T-helper 2 cell (primary cell): ENCODE measurements at places on chromosomes 13 and 19.

DNA sequence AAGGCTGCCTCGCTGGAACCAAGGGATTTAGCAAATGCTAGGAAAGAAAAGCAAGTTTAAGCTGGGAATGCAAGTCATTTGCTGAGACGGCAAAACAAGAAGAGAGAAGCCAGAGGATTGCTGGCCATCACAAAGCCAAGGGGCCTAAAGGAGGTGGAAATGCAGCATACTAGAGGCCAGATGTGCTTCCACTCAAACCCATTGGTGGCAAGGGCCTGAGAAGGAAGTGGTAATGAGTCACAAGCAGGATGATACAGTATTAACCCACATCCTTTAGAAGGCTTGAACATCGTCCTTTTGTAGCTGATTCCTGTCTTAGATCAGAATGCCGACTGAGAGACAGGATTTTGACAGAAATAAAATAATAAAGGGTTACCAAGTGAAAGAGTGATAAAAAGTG lies 68.2 kb downstream of the ITGBL1 start:
- DNase-seq = peak; percentile 81

GRCh38 chr13:109990296-109990695 lies 203.9 kb upstream of the IRS2 start:
- DNase-seq = no peak

GRCh38 chr19:12156223-12157058 lies at the start of gene ZNF625:
TSS of gene ZNF625 (minus strand) at chr19:12156734. CDS start at chr19:12156558, 176 bp downstream.
- DNase-seq = no peak

- DNase-seq = no peak
Measured at GRCh38 chr19:33804021-33804799, 7.5 kb downstream of the KCTD15 start.

- no peak for DNase-seq
Measured at GRCh38 chr13:107669391-107669993, 545.8 kb downstream of the LIG4 start.

- DNase-seq = no peak
Measured at GRCh38 chr19:54107876-54108490, 5.3 kb downstream of the NDUFA3 start.

GRCh38 chr13:31476753-31477152 lies 262.6 kb upstream of the RXFP2 start:
- DNase-seq = no peak

DNA sequence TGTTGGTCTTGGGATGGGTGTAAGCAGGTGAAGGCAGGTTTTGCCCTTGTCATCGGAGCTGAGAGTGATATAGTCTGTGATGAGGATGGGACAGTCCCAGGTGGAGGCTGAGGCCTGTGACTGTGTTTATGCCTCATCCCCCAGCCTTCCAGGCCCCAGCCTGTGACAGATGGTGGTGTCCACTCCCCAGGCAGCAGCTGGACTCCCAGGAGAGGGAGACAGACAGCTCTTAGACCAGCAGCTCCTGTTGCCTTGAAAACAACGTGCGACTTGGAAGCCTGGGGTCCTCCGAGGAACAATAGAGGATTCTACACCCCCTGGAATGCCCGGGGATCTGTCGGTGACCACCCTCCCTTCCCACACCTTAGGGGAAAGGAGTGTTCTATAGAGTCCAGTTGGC lies 63.8 kb downstream of the CHST8 start:
- DNase-seq = no peak

GRCh38 chr13:41307884-41308640 lies 3.0 kb upstream of the NAA16 start:
- DNase-seq = no peak

GRCh38 chr13:53068585-53069520 lies 40.2 kb downstream of the OLFM4 start:
- DNase-seq = no peak

GRCh38 chr19:13298565-13299481 lies 148.6 kb downstream of the IER2 start:
- DNase-seq = no peak

GRCh38 chr19:42287017-42287826 lies 14.7 kb upstream of the PRR19 start:
- DNase-seq = no peak

DNA sequence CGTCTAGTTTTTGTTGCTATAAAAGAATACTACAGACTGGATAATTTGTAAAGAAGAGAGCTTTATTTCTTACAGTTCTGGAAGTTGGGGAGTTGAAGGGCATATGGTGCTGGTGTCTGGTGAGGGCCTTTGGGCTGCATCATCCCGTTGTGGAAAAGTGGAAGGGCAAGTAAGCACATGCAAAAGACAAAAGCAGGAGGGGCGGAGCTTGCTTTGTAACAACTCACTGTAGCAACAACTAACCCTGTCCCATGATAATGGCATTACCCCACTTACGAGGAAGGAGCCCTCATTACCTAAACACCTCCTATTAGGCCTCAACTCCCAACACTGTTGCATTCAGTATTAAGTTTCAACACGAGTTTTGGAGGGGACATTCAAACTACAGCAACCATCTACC lies 7.2 kb upstream of the DNAJC15 start:
- no peak for DNase-seq

DNA sequence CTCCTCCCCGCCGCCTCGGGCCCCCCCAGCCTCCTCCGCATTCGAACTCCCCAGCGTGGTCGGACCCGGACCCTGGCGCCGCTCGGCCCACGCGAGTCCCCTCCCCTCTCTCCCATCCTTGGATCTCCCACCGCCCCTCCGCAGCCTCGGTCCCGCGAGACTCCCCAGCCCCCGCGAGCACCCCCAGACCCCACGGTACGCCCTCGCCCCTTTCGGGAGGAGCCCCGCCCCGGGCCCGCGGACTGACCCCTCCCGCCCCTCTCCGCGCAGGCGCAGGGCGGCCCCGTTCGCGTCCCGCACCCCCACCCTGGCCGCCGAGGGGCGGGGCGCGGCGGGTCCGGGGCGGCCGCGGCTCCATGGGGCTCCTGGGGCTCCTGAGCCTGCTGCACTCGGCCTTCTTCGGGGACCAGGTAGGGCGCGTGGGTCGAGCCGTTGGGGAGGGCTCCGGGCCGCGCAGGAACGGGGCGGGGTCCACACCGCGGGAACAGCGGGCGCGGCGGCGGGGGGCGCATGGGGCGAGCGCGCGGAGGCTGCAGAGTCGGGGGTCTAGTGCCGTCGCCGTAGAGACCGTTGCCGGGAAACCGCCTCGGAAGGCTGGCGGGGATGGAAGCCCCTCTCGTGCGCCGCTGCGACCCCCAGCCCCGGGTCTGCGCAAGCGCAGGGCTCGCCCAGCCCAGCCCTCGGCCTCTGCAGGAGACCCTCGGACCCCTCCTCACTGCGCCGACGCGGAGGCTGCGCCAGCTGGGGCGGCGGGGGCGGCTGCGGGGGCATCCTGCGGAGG lies 3.8 kb upstream of the APC2 start:
- no peak for DNase-seq

- DNase-seq = peak; percentile 38
Measured at GRCh38 chr19:38736036-38736412, 8.2 kb downstream of the CAPN12 start.

DNA sequence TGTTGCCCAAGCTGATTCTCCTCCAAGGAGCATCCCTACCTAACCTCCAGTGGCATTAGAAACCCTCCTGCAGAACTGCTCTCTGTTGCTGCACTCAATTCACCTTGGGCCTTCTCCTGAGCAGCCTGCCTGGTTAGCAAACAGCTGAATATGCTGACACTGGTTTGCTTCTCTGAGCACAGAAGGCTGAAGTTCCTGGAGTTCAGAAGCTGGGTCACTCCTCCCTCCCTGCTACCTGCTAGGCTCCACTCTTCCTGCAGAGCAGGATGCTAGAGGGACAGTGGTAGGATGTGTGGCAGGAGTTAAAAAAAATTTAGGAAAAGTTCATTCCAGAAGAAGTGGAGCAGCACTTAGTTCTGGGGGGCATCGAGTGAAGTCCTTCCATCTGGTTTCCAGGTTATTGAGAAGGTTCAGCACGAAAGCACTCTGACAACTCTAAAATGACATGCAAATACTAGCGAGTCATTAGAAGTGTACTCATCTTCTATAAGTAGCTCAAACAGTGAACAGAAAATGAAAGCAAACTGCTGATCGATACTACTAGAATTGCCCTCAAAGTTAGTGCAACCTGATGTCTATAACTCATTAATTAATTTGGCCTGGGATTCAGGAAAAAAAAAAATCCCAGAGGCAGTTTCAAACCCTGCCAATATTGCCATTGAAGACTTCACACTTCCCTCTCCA lies 293.7 kb downstream of the POU4F1 start:
- DNase-seq = no peak

DNA sequence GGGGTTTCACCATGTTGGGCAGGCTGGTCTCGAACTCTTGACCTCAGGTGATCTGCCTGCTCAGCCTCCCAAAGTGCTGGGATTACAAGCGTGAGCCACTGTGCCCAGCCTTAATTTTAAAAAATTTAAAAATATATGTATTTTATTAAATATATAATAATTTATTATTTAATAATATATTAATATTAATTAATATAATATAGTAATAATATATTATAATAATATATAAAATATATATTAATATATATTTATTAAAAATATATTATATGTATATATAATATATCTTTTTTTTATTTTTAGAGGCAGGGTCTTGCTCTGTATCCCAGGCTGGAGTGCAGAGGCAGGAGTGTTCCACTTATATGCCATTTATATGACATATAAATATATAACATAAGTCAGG lies 52.9 kb upstream of the ADGRE1 start:
- DNase-seq = no peak

DNA sequence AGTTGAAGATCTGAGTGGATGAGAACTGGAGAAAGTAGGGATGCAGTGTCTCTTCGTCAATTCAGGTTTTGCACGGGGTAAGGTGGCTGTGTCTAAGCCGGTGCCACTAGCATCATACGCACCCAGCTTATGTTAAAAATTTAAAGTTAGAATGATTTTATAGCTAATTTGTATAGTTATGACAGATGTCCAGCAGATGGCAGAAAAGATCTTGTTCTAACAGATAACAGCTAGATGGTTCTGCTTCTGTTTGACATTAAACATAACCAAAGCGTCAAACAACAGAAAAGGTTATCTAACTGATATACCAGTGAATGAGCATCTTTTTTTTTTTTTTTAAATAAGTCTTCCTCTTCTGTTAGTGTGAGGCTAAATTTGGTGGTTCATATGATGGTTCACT lies 18.8 kb upstream of the EDDM13 start:
- DNase-seq = peak; percentile 60

DNA sequence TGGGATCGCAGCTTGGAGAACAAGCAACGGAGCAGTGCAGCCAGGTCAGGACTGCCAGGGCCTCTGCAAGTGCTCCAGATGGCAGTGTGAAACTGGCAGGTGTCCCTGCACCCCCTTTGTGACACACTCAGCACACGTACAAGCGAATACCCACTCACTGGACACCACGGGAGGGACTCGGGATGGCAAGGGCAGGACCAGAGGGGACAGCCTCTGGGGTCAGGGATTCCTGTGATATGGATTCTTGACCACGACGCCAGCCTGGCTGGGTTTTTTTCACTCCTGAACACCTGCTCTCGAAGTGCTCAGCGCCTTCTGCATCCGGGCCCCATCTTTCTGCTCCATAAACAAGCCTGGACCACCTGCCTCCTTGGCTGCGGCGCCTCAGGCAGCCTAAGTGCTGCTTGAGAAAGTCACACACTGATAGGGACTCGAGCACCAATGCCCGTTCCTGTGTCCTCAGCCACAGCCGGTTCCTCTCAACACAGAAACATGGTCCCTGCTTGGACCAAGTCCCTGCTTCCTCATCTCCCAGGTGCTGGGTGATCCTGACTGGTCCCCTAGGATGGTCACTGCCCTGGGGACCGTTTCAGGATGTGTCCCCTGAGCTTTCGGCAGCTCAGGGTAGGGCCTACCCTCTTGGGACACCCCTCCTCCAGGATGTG lies 22.0 kb downstream of the ELAVL1 start:
- no peak for DNase-seq

DNA sequence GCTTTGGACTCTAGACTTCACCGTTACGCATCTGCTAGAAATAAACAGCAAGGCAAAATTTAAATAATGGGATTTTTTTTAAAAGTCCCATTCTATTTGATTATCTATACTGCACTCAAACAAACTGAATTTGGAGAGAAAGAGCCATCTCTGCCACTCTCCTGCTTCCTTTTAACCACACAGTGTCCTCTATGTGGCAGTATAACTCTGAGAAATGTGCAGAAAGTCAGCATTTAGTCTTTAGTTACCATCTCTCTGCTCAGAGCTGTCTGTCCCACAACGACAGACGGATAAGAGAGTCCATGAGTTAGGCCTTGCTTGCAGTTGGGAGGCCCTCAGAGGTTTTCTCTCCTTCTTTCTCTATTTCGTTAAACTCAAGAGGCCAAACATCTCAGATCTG lies 21.2 kb downstream of the CCNA1 start:
- DNase-seq = no peak

GRCh38 chr13:40345149-40345514 lies 321.3 kb downstream of the FOXO1 start:
- DNase-seq = no peak

DNA sequence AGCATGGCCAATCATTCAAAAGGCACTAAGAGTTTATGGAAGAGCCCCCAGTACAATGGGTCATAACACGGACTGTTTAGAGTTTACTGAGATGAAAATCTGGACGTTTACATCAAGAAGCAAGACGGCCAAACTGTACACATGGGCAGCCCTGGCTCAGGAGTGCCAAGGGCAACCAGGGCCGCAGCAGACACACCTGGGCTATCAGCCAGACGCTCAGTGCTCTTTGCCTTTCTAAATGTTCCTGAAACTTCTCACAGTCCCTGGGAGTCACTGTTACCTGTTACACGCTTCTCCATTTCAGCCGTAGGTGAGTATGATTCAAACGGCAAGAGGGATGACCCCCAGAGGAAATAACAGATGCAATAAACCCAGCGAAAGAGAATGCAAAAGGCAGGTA lies 64.5 kb downstream of the ABCC4 start:
- DNase-seq = no peak

DNA sequence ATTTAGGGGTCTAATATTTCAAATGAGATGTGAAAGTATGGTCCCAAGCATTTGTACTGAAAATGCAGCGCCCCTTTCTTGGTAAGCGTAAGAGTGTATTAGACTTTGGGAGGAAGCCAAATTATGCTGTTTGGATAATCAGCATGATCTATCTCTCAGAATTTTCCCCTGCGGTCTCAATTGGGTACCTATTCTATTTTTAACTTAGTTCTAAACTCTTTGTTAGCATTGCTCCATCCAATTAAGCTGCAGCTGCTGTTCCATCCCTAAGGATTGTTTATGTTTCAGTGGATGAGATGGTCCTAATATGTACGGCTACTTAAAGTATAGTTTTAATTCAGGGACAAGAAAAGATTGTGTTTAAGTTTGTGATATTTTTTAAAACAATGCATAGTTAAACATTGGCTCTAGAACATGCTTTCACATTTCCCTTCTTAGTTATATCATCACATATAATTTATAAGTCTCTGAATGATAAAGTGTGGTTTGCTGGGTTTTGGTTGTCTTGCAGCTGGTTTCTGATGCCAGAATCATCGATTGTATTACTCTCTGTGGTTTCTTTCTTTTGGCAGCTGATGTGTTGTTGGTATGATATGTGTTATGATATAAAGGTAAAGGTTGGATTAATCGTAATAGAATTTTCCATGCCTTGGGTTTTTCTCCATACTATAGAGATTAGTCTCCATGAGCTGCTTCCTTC lies 15.0 kb downstream of the POLR1D start:
- no peak for DNase-seq

- DNase-seq = no peak
Measured at GRCh38 chr19:15644066-15644741, 3.5 kb downstream of the CYP4F3 start.
